ENCODE measurements at places on chromosomes 5 and 9.

DNA sequence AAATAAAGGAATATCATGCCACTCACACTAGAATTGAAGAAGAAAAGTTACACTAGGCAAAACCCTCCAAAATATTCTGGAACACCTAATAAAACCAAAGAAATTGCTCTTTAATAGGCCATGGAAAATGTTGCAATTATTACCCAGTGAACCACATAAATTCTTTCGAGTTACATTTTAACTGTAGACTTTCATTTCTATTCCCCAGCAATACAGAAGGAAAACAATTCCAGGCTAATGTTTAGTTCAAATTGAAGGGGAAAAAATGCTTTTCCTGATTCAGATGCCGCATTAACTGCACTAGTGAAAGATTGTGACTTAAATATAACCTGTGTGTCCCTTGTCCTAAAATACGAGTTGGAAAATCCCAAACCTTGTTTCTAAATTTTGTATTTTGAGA is 439.3 kb upstream of the ADAMTS16 start:
- DNase-seq: no peak

- DNase-seq: no peak
Measured at GRCh38 chr5:168755548-168756093, 176.5 kb upstream of the PANK3 start.

DNA sequence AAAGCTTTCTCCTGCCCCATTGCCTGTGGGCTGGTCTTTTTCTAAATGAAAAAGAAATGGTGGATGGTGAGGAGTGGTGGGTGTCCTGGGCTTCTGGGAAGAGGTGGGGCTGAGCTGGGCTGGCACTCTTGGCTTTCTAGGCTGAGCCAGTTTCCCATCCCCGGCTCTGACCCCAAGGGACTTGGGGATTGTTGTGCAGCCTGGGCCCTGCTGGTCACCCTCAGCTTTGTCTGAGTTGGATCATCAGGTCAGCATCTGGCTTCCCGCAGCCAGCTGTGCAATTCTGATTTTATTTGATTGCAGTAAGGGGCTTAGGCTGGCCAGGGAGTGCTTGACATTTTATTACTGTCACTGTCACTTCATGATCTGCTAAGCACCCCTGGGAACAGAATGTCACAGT is 25.3 kb downstream of the GLRA1 start:
- DNase-seq: no peak

DNA sequence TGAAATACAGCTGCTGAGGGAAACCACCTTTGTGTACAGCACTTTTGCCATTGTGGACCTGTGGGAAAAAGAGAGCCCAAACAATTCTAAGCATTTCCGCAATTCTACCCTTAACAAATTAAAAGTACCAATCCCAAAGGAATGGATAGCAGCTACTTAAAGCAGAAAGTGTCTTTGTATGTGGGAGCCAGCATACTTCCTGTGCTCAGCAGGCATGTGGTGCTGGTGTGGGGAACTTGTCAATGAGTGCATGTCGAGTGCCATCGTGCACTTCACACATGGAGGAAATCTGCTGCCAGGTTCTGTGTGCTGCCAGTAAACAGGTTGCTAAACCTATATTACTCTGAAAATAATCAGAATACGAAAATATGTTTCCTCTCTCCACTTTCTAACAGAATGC is 399.0 kb downstream of the LRRC70 start:
- DNase-seq: no peak

DNA sequence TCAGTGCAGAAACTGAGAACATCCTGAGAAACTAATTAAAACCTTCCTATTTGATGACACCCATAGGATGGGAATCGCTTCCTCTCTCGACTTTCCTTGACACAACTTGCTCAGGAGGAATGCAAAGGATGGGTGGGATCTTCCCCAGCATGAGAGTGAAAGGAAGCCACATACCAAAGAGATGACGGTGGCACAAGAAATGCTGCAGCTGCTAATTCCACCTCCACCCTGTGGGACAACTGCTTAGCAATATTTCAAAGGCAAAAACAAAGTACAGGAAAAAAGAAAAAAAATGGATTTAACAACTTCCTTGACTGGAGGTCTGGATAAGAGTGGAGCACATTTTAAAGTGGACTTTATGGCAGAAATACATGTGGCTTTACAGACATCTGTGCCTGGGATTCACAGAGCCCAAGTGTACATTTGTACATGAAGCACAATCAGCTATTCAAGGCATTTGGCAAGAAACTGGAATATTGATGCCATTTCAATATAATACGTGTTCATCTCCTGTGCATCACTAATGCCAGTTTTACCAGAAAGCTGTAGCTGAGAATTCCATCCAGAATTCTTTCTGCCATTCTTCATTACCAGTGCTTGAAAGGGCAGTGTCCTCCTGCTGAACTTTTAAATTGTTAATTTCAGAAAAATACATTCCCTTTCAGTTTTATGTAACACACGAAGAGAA is 359.2 kb upstream of the ACTBL2 start:
- no peak for DNase-seq

GRCh38 chr9:76895186-76895585 is 10.7 kb downstream of the PRUNE2 start:
- no peak for DNase-seq

DNA sequence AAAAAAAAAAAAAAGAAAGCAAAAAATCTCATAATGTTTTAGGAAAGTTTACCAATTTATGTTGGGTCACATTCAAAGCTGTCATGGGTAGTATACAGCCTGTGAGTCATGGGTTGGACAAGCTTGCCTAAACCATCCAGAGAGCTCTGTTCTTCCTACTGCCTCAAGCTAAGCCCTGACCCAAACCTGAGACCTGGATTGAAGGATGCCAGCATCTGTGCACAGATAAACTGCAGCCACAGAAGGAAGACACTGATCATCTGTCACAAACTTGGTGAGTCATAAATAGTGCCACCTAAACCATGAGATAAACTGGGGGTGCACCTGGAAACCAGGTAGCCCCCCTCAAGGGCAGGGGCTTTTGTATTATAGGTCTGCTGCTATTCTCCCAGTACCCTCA is 31.0 kb downstream of the CSF2 start:
- no peak for DNase-seq

DNA sequence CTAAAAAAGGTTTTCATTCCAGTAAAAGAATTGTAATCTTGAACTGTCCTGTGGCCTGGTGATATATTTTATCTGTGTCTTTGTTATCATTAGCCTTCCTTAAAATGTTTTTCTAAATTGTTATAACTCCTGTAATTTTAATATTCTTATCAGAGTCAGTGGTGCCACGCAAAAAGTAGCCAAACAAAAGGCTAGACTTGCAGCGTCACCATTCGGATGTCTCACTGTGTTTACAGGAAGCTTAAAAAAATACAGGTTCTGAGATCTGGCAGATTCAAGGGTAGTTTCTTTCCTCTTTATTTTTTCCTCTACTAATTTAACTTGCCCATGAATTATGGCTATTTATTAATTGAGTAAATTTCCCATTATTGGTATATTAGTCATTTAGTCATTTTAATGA is 362.3 kb downstream of the MAT2B start:
- no peak for DNase-seq

DNA sequence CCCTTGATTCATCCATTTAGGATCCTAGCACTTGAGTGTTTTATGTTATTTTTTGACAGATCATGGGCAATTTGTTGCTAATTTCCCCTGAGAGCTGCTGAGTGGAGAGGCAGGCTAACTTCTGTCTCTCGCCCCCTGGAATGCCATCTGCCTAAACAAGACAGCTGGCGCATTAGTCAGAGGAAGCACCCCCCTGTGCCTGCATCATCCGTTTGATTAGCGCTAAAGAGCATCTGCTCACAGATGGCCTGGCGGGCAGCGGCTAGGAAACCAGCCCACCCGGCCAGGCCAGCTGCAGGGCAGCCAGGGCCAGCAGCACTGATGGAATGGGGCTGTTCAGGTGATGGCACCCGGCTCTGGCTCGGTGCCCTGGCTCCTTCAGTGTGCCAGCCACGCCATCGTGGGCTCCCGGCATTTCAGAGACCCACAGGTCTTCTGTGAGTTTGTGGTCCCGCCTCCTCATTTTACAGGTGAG is 22.9 kb upstream of the ASS1 start:
- DNase-seq: no peak

DNA sequence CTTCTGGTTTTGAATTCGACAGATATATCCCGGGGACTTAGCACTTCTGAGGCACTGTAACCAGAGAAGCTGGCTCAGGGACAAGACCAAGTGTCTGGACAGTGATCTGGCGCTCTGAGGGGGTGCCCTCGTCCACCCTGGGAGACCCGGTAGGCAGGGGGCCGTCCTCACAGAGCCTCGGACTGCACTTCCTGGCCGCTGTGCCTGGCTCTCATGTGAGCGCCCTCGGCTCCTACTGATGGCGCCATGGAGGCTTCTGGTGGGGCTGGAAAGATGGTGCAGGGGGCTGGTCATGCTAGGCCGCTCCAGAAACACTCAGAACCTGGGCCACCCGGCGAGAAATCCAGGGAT is 18.8 kb upstream of the SLC6A3 start:
- no peak for DNase-seq

DNA sequence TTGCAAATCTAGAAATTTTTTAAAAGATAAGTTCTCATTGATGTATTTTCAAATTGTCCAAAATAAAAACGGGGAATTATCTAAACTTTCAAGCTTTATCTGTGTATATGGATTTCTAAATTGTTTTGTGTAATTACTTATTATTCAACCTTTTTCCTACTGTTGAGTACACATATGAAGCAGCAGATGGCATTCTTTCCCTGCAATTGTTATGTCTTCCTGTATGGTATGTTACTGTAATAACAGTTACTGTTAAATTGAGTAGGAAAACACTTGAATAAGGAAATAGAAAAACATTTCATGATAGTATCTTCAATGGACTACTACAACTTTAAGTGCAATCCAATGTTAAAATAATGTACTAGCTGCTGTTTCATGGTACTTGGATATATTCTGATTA is 124.8 kb downstream of the RANBP17 start:
- DNase-seq: no peak

All from activated CD8-positive, alpha-beta memory T cell treated with anti-CD3 and anti-CD28 coated beads for 1 hour (primary cell).